ENCODE measurements at places on chromosomes 4 and X.

DNA sequence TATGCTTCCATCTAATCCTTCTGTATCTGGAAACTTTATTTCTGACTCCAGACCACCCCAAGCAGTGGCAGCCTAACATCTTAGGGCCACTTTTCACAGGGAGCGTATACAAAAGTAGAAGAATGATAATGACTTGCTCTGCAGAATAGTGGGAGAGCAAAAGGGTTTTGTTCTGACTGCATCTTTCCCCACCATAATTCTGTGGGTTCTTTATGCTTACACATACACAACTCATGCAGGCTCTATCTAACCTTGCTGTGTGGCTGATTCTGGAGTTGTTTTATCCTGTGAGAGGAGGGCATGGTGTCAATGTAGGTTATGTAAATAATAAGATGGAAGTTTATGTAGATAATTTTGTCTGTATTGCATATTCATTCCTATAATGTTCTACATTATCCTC, 42.4 kb upstream of the NDNF start:
- H3K4me1 ChIP-seq: no peaks in the 10 kb centered on the region
- DNase-seq: no peak
- no peak overlapping the region for H3K27ac ChIP-seq
- peaks cover 4% of the 10 kb centered on the region for H3K27me3 ChIP-seq

DNA sequence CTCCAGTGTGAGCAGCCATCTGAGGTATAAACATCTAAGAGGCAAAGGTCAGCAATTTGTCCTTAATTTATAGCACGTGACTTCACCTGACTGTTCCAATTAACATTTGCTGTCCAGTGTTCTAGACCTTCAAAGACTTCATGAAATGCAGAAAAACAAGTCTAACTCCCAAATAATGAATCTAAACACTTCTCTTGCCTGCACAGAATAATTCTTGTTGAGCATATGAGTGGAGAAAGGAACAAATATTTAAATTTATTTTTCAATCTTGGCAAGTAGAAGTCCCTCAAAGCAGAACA, 12.0 kb downstream of the RFC1 start:
- no peak overlapping the region for H3K4me3 ChIP-seq
- H3K27ac ChIP-seq: no peak overlapping the region
- H3K36me3 ChIP-seq: peaks cover 7% of the 10 kb centered on the region
- peaks cover 5% of the 10 kb centered on the region for H3K4me1 ChIP-seq
- H3K27me3 ChIP-seq: no peaks in the 10 kb centered on the region
- DNase-seq: no peak

GRCh38 chr4:7068883-7069282, 1.0 kb upstream of the GRPEL1 start:
- H3K27me3 ChIP-seq: peaks cover 2% of the 10 kb centered on the region
- H3K4me1 ChIP-seq: peaks cover 7% of the 10 kb centered on the region
- peak overlapping the region; percentile 74 for H3K4me3 ChIP-seq
- peaks cover 5% of the 10 kb centered on the region for H3K36me3 ChIP-seq
- H3K27ac ChIP-seq: peak overlapping the region; percentile 19

GRCh38 chrX:107676559-107677378, 48.5 kb downstream of the PRPS1 start:
- peak overlapping the region; percentile 42 for H3K4me3 ChIP-seq
- H3K27me3 ChIP-seq: peaks cover 19% of the 10 kb centered on the region
- H3K36me3 ChIP-seq: no peaks in the 10 kb centered on the region
- DNase-seq: peak; percentile 84
- H3K4me1 ChIP-seq: 0 out of 2 replicates have a peak, but pooled peaks cover 1% of the 10 kb centered on the region

GRCh38 chr4:112321776-112322684, 24.9 kb downstream of the ALPK1 start:
- no peak overlapping the region for H3K27ac ChIP-seq
- no peaks in the 10 kb centered on the region for H3K4me1 ChIP-seq
- no peak overlapping the region for H3K4me3 ChIP-seq
- H3K27me3 ChIP-seq: no peaks in the 10 kb centered on the region
- peak; percentile 60 for DNase-seq
- peaks cover 4% of the 10 kb centered on the region for H3K36me3 ChIP-seq

GRCh38 chr4:71405791-71406190, 67.0 kb downstream of the SLC4A4 start:
- peaks cover 3% of the 10 kb centered on the region for H3K4me1 ChIP-seq
- peaks cover 5% of the 10 kb centered on the region for H3K36me3 ChIP-seq
- H3K4me3 ChIP-seq: no peak overlapping the region
- no peak overlapping the region for H3K27ac ChIP-seq
- DNase-seq: no peak

GRCh38 chrX:96985046-96985445, 101.3 kb downstream of the RPA4 start:
- no peak overlapping the region for H3K4me3 ChIP-seq
- H3K27me3 ChIP-seq: no peaks in the 10 kb centered on the region
- H3K27ac ChIP-seq: no peak overlapping the region
- peak; percentile 25 for DNase-seq

DNA sequence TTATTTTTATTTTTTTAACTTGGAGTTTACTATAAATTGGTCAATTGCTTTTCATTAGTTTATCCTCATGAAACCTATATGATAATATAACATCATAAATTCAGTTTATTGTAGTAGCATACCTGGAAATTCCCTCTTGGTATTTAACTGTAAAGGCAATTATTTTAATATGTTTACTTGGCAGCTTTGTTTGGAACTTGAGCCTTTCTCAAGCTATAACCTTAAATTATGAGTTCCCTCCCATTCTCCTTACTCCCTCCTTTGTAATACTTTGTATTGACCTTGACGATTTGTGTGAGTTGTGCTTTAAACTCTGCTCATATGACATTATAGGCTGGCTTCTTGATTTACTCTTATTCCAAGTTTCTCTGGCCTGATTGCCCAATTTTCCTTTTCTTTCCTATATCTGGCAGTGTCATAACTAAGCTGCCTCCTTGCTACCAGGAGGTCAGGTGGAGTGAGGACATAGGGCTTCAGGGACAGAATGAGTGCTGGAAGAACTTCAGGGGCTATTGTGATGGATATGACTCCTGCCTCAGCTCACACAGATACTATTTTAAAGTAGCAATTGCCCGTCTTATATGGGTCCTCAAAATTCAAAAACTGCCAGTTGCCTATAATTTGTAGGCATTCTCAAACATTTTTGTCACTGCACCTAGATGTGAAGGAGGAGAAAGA, 77.7 kb downstream of the RAP1GDS1 start:
- H3K27me3 ChIP-seq: no peaks in the 10 kb centered on the region
- DNase-seq: no peak
- no peak overlapping the region for H3K4me3 ChIP-seq
- H3K4me1 ChIP-seq: peaks cover 4% of the 10 kb centered on the region
- H3K27ac ChIP-seq: no peak overlapping the region
- H3K36me3 ChIP-seq: peaks cover 2% of the 10 kb centered on the region

GRCh38 chr4:24013668-24014422, 124.0 kb upstream of the PPARGC1A start:
- no peak for DNase-seq
- H3K27me3 ChIP-seq: no peaks in the 10 kb centered on the region
- H3K4me1 ChIP-seq: no peaks in the 10 kb centered on the region

DNA sequence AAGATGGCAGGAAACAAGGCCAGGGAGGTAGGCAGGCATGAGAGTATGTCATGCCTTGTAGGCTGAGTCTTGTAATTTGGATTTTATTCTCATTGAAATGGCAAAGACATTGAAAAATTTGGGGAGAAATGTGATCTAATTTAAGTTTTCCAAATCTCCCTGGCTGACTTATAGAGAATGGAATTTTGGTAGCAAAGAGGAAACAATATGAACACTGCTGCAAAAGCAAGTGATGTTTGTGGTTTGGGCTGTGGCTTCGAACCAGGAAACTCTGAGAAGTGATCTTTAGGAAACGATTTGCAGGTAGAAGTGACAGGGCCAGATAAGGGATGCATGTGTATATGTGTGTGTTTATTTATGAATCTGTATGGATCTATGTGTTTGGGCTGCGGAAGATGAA, 35.6 kb downstream of the ARSJ start:
- peaks cover 14% of the 10 kb centered on the region for H3K4me1 ChIP-seq
- no peaks in the 10 kb centered on the region for H3K27me3 ChIP-seq
- DNase-seq: peak; percentile 50
- H3K36me3 ChIP-seq: peaks cover 4% of the 10 kb centered on the region
- H3K27ac ChIP-seq: no peak overlapping the region

GRCh38 chr4:74291471-74291870, 16.8 kb upstream of the EPGN start:
- H3K27me3 ChIP-seq: no peaks in the 10 kb centered on the region
- H3K4me1 ChIP-seq: no peaks in the 10 kb centered on the region
- no peak overlapping the region for H3K4me3 ChIP-seq
- no peak for DNase-seq
